Sigmoid colon (tissue), 7 donors: ENCODE measurements at places on chromosomes 6 and 20. TPM values are rescaled to one million over a fixed set of nuclear protein-coding genes. Genes with fewer than 3 reads are reported as not detected.

- no peak for DNase-seq
- no peaks in the 10 kb centered on the region for H3K27me3 ChIP-seq
- no peaks in the 10 kb centered on the region for H3K36me3 ChIP-seq
- H3K4me3 ChIP-seq, result no peak overlapping the region
These were observed 210.2 kb downstream of the TMEM200A start for GRCh38 chr6:130575971-130576370.

- no peaks in the 10 kb centered on the region for H3K27me3 ChIP-seq
- H3K4me1 ChIP-seq, result no peaks in the 10 kb centered on the region
- no peaks in the 10 kb centered on the region for H3K36me3 ChIP-seq
- no peak for DNase-seq
- H3K4me3 ChIP-seq, result no peak overlapping the region
These were observed 122.6 kb upstream of the MCHR2 start for GRCh38 chr6:100116411-100117194.

DNA sequence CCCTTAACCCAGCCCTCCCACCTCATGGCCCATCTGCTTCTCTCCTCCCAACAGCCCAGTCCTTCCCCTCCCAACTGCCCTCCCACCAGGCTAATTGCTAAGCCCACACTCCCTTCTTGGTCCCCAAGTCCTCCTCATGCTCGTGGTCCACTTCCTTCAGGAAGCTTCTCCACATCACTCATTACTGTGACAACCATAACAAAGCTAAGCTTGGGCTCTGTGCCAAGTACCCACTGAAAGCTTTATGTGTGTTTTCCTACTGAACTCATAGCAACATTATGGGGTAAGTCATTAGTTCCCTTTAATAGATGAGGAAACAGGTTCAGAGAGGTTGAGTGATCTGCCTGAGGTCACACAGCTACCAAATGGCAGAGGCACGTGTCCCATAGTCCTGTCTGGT is 16.2 kb downstream of the FRS3 start:
- DNase-seq, result no peak
- no peaks in the 10 kb centered on the region for H3K36me3 ChIP-seq
- H3K4me1 ChIP-seq, result no peaks in the 10 kb centered on the region
- H3K27ac ChIP-seq, result no peak overlapping the region
- no peak overlapping the region for H3K4me3 ChIP-seq

The AIG1 gene
- total RNA-seq, result 30.7 TPM
